Activated naive CD4-positive, alpha-beta T cell treated with Interleukin-2 at 50 U/mL for 16 hours (primary cell): ENCODE measurements at places on chromosomes 5 and 9.

DNA sequence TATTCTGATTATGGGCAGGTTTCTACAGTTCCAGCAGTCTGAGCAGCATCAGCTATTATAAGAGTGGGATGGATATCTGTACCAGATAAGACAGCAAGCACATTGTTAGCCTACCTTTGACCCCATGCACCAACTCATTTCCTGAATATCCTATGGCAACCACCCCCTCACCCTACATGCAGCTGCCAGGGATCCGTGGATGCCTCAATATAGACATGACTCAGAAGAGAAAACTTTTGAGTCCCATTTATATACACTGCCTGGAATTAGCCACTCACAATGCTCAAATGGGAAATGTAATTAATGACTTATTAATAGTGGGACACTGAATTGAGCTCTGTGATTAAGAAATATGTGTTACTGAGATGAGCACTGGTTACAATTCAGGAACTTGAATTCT, 124.4 kb downstream of the SSBP2 start:
- DNase-seq: no peak

GRCh38 chr5:94174748-94175411, 433.5 kb upstream of the POU5F2 start:
- DNase-seq: no peak

GRCh38 chr5:124872615-124873014, 126.2 kb upstream of the ZNF608 start:
- no peak for DNase-seq

GRCh38 chr5:16934677-16935153, 1.4 kb downstream of the MYO10 start:
- no peak for DNase-seq

- no peak for DNase-seq
These were observed 153 bp downstream of the ADAMTS2 start for GRCh38 chr5:179345183-179345432.

- no peak for DNase-seq
These were observed 197.7 kb downstream of the PTTG1 start for GRCh38 chr5:160619381-160619780.

DNA sequence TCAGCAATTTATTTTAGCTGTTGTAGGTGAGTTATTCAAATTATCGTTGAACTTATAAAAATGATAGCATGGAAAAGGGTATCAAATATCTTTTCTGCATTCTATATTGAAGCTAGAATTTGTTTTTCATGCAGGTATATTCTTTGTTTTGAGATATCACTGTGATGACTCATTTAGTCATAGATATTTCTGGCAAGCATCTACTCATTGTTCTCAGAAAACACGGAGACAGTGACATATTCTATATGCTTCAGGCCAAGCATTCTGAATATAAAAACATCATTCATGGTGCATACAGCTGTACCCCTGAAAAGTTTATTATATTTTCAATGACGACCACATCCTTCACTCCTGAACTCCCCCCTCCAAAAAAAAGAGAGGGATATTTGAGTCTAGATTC, 150.3 kb upstream of the GRIA1 start:
- DNase-seq: no peak

DNA sequence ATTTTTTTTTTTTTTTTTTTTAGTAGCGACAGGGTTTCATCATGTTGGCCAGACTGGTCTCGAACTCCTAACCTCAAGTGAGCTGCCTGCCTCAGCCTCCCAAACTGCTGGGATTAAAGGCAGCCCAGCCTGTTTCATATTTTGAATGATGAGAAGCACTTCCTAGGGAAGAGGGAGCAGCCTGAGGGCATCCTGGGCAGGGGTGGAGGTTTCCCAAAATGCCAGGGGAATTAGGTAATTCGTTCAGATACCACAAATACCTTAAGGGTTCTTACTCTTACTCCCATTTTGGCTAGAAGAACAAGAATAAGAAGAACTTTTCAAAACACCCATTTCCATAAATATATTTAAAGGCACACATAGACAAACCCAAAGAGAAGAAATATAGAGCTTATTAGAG, 29.5 kb upstream of the RAPGEF1 start:
- DNase-seq: no peak

- DNase-seq: no peak
These were observed 115.5 kb upstream of the SLC12A2 start for GRCh38 chr5:127967983-127968592.

DNA sequence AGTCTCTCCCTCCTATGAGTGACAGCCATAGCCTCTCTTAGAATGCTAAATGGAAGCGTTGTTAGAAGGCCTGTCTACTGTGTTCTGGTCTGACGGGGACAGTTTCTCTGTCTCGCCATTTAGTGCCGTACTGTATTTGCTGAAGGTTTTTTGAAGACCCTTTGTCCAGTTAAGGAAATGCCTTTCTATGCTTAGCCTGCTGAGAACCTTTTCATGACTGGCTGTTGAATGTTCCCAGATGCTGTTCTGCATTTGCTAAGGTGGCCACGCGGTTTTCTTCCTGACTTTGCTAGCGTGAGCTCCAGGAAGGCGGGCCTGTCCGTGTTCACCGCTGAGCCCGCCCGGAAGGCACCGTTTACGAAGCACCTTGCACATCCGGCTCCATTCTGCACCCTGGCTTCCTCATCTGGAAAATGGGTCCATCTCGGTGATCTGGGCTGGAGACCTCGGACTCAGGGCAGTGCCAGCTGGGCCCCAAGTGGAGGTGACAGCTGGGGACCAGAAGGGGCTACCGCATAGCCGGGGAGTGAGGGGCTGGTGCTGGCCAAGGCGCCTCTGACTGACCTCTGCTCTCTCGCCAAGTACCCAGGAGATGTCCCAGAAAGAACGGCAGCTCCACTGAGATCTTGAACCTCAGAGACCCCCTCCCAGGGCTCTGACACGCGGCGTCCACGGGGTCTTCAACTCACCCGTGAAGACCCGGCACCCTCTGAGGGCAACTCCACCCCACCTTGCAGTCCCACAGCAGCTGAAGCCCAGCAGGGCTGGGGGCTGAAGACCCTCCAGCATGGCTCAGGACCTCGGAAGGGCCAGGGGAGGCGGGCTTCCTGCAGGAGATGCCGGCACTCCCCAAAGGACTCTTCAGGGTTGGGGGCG, 52.5 kb upstream of the NKD2 start:
- DNase-seq: no peak

DNA sequence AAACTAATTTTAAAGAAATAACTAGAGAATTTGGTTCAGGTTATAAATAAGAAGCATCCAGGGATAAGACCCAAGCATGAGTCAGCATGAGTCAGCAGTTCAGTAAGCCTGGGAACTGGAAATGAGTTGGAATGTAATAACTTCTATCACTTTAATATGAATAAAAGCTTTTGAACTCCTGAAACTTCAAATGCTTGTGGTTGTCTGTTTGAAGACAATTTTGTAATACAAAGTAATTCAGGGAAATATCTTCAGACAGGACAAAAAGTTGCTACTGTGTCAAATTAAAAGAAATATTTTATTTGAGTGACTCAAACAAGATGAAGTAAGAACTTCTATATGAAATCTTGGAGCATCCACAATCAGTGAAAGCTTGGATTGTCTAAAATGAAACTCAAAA, 331.2 kb upstream of the DAB2 start:
- DNase-seq: no peak

DNA sequence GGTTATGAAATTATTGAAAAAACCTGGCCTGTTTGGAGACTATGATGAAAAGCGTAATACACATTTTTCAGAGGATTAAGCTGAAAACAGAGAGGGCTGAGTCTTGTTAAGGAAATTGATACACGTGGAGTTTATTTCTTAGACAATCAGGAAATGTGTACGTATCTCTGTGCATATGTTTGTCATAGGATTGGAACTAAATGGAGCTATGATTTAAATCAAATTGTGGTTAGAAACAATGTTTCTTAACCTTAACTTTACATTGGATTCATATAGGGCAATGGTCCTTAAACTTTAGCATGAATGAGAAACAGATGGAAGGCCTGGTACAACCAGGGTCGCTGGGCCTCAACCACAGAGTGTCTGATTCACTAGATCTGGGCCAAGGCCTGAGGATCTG, 451.6 kb downstream of the CDH18 start:
- DNase-seq: no peak

- DNase-seq: no peak
These were observed 11.5 kb downstream of the NADK2 start for GRCh38 chr5:36230151-36230790.

- no peak for DNase-seq
These were observed 97.2 kb downstream of the F2RL2 start for GRCh38 chr5:76525956-76526355.

GRCh38 chr5:96315431-96315830, 117.6 kb downstream of the PCSK1 start:
- no peak for DNase-seq

- DNase-seq: no peak
These were observed 315.6 kb downstream of the CETN3 start for GRCh38 chr5:90093751-90094485.

DNA sequence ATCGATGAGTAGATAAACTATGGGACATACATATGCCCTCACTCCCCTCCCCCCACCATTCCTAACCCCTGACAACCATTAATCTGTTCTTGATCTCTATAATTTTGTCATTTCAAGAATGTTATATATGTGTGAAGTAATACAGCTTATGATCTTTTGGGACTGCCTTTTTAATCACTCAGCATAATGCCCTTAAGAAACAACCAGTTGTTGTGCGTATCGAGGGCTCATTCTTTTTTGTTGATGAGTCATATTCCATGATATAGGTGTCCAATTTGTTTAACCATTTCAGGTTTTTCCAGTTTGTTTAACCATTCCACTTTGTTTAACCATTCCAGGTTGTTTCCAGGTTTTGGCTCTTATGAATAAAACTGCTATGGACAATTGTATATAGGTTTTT, 75.6 kb downstream of the ARHGEF28 start:
- DNase-seq: no peak

- DNase-seq: no peak
These were observed 1683.2 kb downstream of the MAT2B start for GRCh38 chr5:165188556-165189175.

DNA sequence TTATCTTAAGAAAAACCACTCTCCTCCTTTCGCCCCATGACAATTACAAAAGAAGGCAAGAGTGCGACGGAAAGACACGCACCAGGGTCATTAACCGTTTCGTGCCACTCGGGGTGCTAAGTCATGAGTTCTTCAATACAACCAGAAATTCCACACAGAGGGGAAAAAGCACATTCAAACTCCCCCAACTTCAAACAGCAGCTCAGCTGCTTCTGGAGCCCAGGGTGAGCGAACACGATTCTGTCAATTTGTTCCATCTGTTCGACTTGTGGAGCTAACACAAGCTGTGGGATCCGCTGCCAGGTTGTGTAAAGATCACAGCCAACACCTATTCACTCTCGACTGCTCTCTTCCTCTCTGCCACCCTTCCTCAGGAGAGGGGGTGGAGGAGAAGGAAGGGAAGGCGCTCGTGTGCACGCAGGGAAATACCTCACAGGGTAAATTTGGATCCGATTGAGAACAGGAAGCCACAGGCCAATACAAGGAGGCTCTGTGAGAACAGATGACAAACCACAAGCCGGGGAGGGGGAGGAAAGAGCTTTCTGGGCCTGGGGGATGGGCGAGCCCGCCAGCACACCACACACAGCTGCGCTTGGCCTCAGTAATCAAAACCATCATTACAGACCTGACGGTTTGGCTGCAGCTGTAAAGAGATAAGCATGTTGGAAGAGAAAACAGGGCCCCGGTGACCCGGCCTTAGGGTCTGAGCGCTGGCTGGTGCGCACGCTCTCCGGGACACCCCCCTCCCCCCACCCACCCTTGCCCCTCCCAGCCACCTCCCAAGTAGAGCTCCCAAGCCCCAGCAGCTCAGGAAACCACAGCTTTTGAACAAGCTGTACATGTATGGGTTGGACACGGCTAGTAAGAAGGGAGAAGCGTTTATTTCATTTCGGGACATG, 54.3 kb downstream of the PTCH1 start:
- peak; percentile 71 for DNase-seq

- DNase-seq: no peak
These were observed 29.2 kb upstream of the TENT4A start for GRCh38 chr5:6684075-6684474.

GRCh38 chr9:83477571-83477970, 60.6 kb downstream of the FRMD3 start:
- no peak for DNase-seq

DNA sequence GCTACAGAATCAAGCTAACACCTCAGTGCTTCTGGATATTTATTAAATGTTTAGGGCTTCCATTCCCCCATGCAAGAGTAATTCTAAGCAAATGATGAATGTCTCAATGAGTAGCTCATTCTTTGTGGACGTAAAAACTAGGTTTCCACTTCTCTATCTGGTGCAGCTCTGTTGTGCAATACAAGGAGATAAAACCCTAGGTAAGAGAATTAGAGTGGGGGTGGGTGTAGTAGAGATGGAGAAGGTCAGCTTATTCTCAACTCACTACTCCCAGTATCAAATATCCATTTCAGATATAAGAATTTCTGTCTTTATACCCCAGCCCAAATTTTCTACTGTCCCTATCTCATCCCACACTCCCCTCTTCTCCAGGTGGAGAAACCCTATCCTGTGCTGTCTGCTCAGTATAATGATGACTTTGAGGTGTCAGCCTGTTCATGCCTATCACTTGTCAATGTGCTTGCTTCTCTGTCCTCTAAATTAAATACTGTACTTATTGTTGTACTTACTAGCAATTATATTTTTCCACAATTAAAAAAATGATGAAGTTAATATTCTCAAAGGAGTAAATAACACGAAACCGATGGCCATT, 4.3 kb upstream of the FYB1 start:
- DNase-seq: no peak

- DNase-seq: no peak
These were observed 123.9 kb downstream of the FBXL17 start for GRCh38 chr5:108257996-108258395.

- DNase-seq: no peak
These were observed 177.9 kb upstream of the CCNG1 start for GRCh38 chr5:163259495-163259894.

DNA sequence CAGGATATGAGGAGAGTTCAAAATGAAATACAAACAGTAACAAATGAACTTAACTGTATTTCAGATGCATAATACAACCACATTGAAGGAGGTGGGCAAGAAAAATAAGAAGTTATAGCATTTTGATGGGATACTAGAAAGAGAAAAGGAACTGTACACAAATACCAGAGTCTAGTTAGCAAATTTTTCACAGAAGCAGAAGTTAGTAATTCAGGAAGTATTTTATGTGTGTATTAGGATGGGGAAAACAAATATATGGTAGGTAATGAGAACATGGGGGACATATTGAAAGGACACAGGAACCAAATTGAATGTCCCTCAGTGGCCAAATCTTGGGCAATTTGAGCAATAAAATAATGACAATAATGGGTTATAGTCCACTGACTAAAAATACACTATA, 18.4 kb downstream of the GM2A start:
- DNase-seq: no peak

GRCh38 chr5:57072218-57072892, 101.5 kb upstream of the GPBP1 start:
- no peak for DNase-seq

DNA sequence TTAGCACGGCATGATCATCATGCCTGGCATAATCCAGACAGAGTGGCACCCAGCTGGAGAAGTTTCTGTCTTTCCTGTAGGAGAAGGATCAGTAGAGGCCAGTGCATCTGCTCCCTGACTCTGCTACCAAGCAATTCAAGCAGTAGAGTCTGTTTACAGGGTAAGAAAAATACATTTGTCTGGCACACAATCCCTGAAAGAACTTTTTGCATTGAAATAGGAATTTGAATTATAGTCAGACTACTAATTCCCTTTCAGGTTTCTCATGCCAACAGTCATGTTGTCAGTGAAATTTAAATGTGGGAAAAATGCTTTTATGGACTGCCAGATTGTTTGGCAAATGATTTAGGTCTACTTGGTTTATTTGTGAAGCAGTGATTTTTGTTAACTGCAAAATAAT, 125.6 kb downstream of the RAB3C start:
- DNase-seq: no peak
